ENCODE measurements at places on chromosomes 7 and 10.
A peak's percentile ranks its signal among the peaks of the same experiment; 100 is the strongest.

DNA sequence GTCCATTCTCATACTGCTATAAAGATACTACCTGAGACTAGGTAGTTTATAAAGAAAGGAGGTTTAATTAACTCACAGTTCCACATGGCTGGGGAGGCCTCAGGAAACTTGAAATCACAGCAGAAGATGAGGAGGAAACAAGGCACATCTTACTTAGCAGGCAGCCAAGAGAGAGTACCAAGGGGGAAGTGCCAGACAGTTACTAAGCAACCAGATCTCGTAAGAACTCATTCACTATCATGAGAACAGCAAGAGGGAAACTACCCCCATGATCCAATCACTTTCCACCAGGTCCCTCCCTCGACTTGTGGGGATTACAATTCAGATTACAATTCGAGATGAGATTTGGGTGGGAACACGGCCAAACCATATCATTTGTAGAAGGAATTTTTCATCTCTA, 36.3 kb downstream of the NHLRC2 start:
- no peak for DNase-seq

DNA sequence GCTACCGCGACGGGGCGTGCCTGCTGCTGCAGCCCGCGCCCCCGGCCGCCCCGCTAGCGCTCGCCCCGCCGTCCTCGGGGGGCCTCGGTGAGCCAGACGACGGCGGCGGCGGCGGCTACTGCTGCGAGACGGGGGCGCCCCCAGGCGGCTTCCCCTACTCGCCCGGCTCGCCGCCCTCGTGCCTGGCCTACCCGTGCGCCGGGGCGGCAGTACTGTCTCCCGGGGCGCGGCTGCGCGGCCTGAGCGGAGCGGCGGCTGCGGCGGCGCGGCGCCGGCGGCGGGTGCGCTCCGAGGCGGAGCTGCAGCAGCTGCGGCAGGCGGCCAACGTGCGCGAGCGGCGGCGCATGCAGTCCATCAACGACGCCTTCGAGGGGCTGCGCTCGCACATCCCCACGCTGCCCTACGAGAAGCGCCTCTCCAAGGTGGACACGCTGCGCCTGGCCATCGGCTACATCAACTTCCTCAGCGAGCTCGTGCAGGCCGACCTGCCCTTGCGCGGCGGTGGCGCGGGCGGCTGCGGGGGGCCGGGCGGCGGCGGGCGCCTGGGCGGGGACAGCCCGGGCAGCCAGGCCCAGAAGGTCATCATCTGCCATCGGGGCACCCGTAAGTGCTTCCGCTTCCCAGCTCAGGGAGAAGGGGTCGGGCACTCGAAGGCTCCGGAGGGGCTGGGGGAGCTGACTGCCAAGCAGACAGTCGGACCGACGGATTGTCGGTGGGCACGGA, 761 bp downstream of the PTF1A start:
- DNase-seq: no peak

GRCh38 chr7:143518521-143518920, 40.8 kb downstream of the TAS2R41 start:
- no peak for DNase-seq

DNA sequence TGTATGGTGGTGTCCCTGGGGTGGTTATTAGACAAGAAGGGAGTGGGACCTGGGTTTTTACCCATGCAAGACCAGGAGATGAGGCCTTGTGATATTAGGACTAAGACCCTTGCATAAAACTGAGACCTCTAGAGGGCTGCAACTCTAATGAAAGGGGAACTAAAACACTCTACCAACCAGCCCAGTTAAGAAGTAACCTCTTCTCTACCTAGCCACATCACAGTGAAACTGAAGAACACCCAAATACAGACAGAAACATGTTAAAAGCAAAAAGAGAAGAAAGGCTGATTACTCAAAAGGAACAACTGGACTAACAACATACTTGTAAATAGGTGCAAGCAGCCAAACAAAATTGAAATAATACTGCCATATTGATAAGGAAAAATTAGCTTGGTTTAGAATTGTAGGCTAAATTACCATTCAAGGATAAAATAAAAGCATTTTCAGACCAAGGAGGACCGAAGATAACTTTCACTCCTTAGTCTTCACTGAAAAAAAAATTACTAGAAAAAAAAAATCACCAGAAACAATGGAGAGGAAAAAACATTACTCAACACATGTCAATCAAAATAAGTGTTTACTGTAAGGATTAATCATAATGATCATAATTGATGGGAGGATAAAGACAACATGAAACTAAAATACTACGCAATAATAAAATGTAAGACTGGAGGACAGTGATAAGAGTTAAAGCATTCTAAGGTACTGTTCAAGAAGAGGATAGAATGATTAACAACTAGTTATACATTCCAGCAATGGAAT, 27.6 kb downstream of the ERLIN1 start:
- no peak for DNase-seq

- DNase-seq: no peak
Measured at GRCh38 chr10:50280049-50280841, 28.9 kb upstream of the ASAH2 start.

DNA sequence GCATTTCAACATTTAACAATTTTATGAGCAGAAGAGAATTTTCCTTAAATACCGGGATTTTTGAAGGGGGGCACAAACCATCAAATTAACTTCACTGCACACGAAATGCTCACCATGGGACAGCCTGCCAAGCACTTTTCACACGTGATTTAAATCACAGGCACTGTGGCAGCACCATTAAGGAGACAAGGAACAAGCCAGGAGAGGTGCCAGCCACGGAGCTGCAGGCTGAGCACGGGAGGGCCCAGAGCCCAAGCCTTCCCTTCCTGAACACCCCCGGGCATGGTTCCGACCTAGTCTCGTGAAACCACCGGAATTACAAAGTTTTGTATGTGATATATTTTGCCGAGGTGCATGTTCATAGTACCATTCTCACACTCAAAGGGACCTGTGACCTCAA, 13.4 kb downstream of the PITRM1 start:
- DNase-seq: no peak

GRCh38 chr7:104928721-104929400, 85.1 kb upstream of the KMT2E start:
- no peak for DNase-seq

DNA sequence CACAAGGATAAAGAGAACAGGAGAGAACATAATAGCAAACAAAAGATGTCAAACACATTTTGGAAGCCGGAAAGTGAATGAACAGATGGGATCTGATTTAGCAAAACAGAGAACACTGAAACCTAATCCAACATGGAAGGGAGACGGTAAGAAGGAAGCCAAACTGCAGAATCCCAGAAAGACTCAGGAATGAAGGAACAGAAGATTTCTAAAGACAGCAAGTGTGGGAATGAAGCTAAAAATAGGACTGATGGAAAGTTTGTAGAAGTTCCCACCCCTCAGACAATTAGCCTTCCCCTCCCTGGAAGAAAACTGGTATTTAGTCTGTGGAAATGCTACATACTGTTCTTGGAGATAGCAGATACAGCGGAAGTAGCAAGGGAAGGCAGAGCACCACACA, 40.8 kb downstream of the SLC16A12 start:
- DNase-seq: no peak

DNA sequence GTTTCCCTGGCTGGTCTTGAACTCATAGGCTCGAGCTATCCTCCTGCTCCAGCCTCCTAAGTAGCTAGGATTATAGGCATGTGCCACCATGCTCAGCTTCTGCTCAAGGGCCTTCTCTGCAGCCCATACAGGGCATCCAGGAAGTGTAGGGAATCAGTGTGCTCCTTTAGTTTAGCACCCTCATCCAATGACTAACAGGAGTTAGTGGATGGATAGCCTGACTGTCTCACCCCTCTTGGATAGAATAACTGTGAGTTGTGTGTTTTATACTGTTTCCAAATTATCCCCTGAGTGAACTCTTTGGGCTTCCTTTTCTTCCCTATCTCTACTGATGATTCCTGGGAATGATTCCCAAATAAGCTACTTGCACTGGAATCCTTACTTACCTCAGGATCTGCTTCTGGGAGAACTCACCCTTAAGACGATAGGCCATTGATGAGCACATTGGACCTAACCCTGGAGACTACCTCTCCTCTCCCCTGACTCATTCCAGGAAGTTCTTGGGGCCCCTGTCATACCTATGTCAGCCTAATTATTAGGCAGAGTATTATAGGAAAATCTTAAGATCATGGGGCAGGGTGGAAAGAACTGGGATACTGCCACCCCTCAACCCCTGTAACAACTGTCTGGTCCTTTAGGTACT, 18.5 kb downstream of the STRIP2 start:
- DNase-seq: no peak

- DNase-seq: no peak
Measured at GRCh38 chr7:97859606-97860204, 12.5 kb downstream of the ASNS start.

- DNase-seq: no peak
Measured at GRCh38 chr10:91345716-91346115, 64.4 kb upstream of the HECTD2 start.

GRCh38 chr10:33136271-33136670, 178.2 kb upstream of the ITGB1 start:
- DNase-seq: no peak

- DNase-seq: peak; percentile 51
Measured at GRCh38 chr10:119652361-119652730, 1.2 kb downstream of the BAG3 start.

- DNase-seq: no peak
Measured at GRCh38 chr10:98260752-98261151, 7.2 kb downstream of the LOXL4 start.

DNA sequence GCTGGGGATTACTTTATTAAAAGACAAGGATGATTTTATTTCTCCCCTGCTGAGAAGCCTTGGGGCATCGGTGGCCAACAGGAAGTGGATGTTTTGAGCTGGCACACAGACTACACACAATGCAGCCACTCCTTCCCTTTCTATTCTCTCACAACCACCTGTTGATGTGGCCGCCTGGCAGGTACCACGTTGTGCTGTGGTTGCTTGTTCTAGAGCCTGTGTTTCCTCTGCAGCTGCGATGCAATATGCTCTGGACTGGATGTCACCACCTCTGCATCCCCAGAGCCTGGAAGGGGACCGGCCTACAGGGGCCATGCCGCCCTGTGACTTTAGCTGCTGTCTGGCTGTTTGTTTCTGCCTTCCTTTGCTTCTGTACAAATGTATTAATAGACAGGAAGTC, 195.7 kb upstream of the CELF2 start:
- DNase-seq: no peak

GRCh38 chr7:77444123-77444522, 28.0 kb upstream of the GSAP start:
- no peak for DNase-seq

GRCh38 chr10:9792181-9792580, 1225.5 kb upstream of the CELF2 start:
- no peak for DNase-seq

GRCh38 chr7:151308791-151309190, 32.8 kb upstream of the NUB1 start:
- DNase-seq: no peak

DNA sequence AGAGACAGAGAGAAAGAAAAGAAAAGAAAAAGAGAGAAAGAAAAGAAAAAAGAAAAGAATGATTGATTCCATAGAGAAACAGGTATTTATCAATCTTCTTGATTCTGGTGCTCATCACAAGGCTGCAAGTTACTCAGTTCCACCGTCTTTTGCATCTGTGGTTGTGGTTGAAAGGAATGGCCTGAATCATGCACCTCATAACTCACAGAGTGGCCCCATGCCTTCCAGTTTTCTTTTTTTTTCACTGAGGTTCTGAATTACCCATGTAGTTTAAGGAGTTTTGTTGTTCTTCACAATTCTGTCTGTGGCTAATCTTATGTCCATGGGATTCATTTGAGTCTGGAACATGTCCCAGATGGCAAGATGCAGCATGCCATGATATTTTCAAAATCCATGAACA, 156.0 kb downstream of the ZNF33B start:
- DNase-seq: no peak

- peak; percentile 54 for DNase-seq
Measured at GRCh38 chr10:95655571-95656290, 780 bp downstream of the ALDH18A1 start.

DNA sequence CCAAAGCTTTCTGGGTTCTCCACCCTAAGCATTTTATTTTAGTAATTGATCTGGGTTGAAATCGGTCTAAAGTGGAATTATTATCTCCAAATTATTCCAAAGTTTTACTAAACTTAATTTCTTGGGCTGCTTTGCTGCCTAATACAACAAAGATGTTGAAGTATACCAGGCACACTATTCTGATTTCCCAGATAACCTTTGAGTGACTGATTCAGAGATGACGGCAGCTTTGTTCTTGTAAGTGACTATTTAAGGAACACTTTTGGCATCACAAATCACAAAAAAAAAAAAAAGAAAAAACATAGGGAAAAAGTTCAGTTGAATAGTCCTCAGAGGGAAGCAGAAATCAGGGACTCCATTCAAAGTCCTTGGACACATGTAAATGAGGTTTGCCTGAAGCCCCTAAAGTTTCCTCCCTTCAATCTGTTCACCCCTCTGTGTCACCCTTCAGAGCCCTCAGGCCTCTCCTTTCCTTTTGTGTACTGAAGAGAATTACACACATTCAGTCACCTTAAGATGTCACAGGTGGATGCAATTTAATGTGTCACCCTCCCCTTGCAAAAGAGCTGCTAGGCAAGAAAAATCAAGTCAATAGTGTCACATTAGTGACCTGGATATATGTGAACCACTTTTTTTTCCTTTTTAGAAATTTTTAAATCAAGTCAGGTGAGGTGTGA, 81.5 kb downstream of the RTKN2 start:
- no peak for DNase-seq

DNA sequence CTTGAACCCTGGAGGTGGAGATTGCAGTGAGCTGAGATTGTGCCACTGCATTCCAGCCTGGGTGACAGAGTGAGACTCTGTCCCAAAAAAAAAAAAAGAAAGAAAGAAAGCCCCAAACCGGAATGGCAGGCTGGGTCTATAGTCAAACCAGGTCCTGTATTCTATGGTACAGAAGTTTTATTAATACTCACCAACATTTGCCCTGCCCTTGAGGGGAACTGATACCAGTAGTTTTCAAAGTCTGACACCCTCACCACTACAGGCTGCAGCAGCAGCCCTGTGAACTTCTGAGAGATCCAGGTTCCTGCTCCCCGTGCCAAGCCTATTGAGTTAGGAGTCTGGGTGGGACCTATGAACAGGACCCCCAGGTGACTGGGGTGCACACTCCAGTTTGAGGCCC, 80.6 kb downstream of the RGS10 start:
- no peak for DNase-seq

DNA sequence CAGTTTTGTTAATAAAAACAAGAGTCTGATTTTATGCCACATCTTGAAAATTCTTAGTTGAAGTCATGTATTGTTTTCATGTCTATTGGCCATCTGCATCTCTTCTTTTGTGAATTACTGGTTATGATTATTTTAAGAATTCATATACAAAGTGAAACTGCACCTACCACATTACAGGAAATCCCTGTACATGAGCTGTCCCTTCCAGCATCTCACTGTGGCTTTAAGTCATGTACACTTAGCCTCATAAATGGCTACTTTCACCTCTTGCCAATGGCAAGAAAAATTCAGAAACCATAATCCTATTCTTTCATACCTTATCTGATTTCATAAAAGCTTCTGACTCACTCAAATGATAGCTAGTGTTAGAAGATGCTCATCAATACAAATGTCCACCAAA, 48.6 kb downstream of the CRTAC1 start:
- DNase-seq: no peak

- peak; percentile 29 for DNase-seq
Measured at GRCh38 chr7:30430777-30431176, 47.8 kb downstream of the NOD1 start.
